GM03348 (cell line): ENCODE measurements at places on chromosomes 6 and 20.

GRCh38 chr20:20233041-20233514 is 134.8 kb upstream of the INSM1 start:
- DNase-seq, result no peak

DNA sequence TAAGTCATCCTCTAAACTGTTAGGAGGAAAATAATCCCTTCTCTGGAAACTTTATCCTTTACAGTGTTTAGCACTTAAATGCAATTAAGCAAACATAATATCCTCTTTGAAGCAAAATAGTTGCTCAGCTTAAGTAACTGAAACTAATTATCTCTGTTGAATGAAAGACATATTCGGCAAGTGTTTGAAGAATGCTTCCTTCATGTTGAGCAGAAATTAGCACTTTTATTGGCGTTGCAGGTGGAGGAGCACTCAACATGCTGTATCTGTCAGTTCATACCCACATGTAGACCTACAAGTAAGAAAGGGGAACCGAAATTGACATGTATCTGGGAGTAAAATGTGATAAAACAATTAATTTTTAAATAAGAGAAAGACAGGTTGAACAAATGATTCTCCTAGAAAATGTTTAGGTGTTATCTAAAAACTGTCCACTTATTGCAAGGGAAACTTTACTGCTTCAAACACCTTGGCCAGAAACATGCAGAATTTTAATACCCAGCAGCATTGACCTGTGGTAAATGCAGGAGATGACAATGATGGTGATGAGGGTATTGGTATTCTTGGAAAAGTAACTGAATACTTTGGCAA is 987.0 kb upstream of the MAP3K7 start:
- DNase-seq, result no peak

- DNase-seq, result no peak
Observed at GRCh38 chr6:90026216-90026615, 131.9 kb downstream of the GJA10 start.

- no peak for DNase-seq
Observed at GRCh38 chr6:161351858-161352257, 78.0 kb upstream of the AGPAT4 start.

DNA sequence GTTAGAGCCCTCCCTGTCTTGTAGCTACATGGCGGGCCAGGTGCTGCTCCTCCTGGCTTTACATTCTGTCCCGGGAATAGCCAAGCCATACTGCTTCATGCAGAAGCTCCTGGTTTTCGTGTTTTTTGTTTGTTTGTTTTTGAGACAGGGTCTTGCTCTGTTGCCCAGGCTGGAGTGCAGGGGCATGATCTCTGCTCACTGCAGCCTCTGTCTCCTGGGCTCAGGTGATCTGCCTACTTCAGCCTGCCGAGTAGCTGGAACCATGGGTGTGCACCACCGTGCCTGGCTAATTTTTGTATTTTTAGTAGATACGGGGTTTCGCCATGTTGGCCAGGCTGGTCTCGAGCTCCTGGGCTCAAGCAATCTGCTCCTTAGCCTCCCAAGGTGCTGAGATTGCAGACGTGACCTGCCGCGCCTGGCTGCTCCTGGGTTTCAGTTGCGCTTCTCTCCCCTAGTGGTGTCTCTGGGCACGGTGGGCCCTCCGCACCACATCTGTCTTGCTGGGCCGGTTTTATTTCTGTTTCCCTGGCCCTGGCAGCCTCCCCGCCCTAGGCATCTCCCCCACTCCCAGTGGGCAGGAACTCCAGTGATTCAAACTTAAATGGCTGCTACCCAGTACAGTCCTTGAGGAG is 12.9 kb downstream of the CDYL start:
- DNase-seq, result no peak

DNA sequence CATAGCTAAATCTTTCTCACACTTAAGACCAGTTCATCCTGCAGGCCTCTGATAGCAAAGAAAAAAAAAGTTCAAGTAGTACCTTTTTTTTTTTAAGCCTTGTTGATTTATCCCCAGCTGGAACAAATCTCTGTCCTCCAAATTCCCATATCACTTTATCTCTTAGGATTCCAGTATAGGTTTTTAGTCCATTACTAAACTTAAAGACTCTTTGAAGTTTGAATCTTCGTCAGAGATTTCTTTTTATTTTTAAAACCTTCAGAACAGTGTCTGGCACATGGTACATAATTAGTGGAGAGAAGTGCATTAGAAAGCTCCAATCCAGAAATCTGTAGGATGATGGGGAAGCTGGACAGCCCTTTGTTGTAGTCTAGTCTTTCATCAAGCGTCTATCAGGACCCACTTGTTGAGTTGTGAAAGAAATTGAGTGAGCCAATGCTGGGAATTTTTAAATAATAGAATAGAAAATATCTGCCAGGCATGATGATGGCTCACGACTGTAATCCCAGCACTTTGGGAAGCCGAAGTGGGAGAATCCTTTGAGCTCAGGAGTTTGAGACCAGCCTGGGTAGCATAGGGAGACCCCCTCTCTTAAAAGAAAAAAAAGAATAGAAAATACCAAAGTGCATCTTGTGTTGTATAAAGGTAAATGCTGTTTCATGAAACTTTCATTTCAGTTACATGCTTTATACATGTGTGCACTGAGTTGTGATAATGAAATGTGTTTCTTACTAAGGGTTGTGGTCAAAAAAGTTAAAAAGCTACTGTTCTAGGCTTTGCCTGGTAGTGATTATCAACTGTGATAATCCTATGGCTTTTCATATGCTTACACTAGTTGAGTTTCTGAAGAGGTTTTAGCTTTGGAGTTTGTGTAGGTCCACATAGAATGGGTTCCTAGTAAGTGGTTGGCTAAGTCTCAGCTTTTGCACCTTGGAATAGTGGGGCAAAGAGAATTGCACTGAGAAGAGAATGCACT is 3.2 kb downstream of the NFYA start:
- DNase-seq, result no peak

GRCh38 chr6:122697458-122697857 is 82.1 kb upstream of the FABP7 start:
- no peak for DNase-seq

GRCh38 chr6:108027056-108027455 is 47.5 kb downstream of the OSTM1 start:
- no peak for DNase-seq

GRCh38 chr20:8932192-8933165 is 136.4 kb upstream of the PLCB4 start:
- peak; percentile 60 for DNase-seq

DNA sequence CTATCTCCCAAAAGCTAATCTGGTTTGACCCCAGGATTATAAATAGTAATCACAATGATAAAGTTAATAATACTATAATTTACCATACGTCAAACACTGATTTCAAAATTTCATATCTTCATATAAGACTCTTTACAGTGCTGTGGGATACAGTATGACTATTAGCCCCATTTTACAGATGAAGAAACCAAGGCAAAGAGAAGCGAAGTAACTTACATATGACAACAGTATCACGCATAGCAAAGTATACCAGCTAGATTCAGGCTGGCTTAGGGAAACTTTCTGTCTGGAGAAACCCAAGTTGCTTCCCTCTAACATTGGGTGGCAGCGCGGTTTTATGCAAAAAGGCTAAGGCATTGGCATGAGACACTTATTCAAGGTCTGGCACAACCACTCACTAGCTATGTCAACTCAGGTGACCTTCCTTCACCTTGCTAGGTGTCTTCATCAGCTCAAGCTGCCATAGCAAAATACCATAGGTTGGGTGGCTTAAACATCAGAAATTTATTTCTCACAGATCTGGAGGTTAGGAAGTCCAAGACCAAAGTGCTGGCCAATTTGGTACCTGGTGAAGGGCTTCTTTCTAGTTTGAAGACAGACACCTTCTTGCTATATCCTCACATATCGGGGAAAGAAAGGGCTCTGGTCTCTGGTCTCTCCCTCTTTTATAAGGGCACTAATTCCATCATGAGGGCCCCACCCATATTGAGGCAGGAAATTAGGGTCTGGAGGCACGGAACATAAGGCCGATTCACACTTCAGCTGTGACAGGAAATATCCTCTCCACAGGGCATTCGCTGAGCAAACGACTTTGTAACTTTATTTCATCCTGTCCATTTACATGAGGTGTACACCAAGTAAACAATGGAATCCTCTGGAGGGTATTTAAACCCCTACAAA is 22.4 kb upstream of the UTRN start:
- DNase-seq, result no peak

- peak; percentile 13 for DNase-seq
Observed at GRCh38 chr6:104887350-104887749, 27.6 kb upstream of the HACE1 start.

GRCh38 chr6:52533491-52533890 is 43.4 kb downstream of the TRAM2 start:
- DNase-seq, result no peak

GRCh38 chr6:41984623-41985022 is 43.0 kb upstream of the CCND3 start:
- DNase-seq, result no peak

GRCh38 chr20:25864326-25864962 is 167.8 kb upstream of the ZNF337 start:
- DNase-seq, result no peak

GRCh38 chr6:27545271-27546046 is 72.6 kb upstream of the ZNF184 start:
- no peak for DNase-seq

DNA sequence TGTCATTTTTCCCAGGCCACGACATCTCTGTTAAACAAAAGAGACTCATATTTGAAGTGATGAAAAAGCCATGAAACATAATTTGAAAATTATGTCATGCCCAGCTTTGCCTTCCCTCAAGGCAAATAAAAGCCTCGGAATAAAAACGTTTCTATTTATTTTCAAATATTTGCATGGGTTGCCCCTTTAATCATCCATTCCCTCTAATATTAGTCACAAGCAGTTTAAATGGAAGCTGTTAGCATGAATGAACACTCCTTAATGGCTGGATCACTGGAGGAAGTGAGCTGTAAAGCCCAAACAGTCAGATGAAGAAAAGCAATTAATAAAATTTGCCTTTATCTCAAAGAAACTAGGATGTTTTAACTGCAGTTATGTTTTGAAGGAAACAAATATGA is 69.3 kb upstream of the STMND1 start:
- DNase-seq, result peak; percentile 42

DNA sequence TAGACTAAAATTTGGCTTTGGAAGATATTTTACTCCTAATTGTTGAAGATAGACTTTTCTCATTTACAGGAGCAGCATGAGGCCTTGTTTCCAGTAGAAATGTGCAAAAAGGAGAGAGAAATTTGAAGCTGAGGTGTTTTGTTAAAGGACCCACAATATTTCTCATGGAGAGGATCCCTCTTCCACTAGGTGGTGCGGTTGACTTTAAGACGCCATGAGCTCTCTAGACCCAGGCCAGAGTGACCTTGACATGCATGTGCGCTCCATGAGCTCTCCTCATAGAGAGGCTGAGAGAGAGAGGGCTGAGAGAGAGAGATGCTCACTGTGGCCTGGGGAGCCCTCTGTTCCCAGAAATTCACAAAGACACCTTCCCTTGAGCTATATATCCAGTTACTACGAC is 861.2 kb upstream of the EYS start:
- DNase-seq, result no peak

GRCh38 chr20:54103067-54103761 is 32.8 kb upstream of the BCAS1 start:
- DNase-seq, result peak; percentile 72

DNA sequence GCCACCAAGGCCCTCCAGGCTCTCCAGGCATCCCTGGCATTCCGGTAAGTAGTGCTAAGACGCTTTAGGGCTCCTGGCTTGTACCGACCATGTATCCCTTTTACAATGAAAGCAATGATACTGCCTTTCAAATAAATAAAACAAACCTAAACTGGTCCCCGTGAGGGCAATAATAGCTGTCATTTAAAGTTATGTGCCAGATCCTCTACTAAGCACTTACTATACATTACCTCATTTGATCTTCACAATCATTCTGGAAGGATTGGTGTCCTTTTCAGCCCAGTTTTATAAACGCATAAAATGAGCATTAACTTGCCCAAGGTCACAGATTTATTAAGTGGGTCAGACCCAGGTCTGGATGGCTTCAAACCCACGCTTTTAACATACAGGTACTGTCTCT is 114.7 kb downstream of the COL9A1 start:
- no peak for DNase-seq

DNA sequence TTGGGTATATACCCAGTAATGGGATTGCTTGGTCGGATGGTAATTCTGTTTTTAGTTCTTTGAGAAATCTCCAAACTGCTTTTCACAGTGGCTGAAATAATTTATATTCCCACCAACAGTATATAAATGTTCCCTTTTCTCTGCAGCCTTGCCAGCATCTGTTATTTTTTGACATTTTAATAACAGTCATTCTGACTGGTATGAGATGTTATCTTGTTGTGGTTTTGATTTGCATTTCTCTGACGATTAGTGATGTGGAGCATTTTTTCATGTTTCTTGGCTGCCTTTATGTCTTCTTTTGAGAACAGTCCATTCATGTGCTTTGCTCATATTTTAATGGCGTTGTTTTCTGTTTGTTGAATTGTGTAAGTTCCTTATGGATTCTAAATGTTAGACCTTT is 641.6 kb downstream of the HACE1 start:
- no peak for DNase-seq

DNA sequence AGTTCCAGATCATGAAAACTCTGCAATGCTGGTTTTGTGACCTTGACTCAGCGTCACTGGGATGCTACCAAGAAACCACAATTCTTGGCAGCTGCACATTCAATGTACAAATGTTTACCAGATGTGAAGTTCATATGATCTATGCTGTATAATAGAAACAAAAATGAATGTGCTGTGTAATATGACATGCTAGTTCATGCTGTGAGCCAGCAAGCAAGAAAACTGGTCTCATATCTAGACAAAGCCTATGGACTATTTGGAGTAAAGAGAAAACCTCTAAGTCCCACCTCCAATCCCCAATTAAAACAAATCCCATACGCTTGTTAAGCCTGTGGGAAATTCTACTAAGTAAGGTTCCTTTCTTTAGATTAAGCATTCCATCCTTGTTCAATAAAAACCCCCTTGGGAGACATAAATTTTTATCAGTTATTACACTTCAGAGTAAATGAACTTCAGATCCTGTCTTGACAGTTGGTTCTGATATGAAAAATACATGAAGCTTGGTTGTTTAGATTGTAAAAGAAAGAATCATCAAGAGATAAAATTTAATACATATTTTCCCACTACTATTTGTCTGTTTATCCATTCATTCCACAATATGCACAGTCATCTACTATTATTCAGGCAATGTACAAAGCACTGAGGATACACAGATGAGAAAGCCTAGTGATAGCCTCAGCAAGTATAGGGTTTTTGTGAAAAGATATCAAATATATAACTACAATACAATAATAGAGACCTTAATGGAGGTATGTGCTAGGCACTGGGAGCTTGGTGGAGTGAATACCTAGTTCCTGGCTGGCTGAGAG is 20.1 kb downstream of the COL21A1 start:
- peak; percentile 12 for DNase-seq
